Left ventricle myocardium superior (tissue), 1 donor: ENCODE measurements at places on chromosomes 3 and 15. TPM values are rescaled to one million over a fixed set of nuclear protein-coding genes. Genes with fewer than 3 reads are reported as not detected.

Gene MOBP
- not detected for total RNA-seq

Gene CDV3
- total RNA-seq, result 159 TPM

GRCh38 chr3:141812586-141812985 is 49.4 kb downstream of the GRK7 start:
- no peak for DNase-seq

GRCh38 chr3:43185274-43185982 is 79.5 kb upstream of the POMGNT2 start:
- DNase-seq, result no peak

DNA sequence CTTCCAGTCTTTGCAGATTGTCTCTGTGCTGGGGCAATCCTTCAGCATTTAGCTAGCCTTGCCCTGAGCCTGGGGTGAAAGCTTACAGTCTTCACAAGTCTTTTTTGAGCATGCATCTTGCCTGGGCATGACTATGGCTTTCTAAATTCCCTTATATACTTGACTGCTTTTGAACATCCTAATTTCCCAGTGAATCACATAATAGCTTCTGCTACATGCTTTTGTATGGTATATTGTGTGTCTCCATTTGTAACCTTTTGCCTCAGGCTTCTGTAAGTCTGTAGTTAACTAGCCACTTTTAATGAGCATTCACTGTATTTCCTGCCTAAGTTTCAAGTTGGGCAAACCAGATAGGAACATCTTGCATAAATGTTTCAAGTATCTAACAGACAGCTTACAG is 76.8 kb downstream of the CHCHD4 start:
- DNase-seq, result no peak
